ENCODE measurements at places on chromosomes 2 and 18.

GRCh38 chr2:165567273-165567672, 97.8 kb downstream of the CSRNP3 start:
- no peak for DNase-seq

- no peak for DNase-seq
Observed at GRCh38 chr2:9749546-9750223, 93.6 kb upstream of the TAF1B start.

- no peak for DNase-seq
Observed at GRCh38 chr2:107303964-107304363, 418.0 kb upstream of the ST6GAL2 start.

- no peak for DNase-seq
Observed at GRCh38 chr2:83470928-83471327, 988.2 kb downstream of the SUCLG1 start.

DNA sequence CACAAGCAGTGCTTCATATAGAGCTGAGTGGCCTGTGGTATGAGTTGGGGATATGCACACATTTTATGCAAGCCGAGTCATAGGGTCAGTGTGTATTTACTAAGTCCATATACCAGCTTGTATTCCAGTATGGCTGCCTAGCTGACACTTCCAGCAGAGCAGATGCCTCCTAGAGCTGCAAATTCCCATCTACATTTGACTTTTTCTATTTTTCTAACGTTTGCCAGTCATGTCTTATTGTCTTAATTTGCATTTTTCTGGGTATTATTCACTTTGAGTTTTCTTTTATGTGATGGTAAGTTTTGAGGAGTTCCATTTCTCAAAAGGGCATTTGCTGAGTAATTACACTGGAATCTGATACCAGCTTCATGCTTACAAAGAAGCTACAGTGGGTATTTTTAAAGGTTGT, 334.5 kb upstream of the CDH2 start:
- DNase-seq, result no peak
